ENCODE measurements at places on chromosomes 3 and 15. TPM values are rescaled to one million over a fixed set of nuclear protein-coding genes. Genes with fewer than 3 reads are reported as not detected.

DNA sequence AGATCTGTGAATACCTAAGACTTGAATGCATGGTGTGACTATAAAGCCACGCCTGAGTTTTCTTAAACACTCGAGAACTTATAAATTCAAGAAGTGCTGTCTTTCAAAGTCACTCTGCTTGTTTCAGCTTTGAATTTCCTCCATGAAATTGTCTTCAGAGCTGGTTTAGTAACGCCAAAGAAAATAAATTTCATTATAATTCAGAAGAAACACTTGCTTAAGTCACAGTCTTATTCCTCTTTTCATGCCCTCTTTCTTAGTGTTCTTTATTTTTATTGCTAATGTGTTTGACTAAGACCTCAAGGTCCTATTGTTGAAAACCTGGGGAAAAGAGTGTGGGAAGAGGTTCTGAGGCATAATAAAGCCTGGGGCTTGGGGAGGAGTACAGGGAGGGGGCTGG is 3.3 kb upstream of the RCN2 start:
- DNase-seq, result no peak

- DNase-seq, result no peak
Measured at GRCh38 chr3:115246461-115247020, 99.5 kb upstream of the ZBTB20 start.

DNA sequence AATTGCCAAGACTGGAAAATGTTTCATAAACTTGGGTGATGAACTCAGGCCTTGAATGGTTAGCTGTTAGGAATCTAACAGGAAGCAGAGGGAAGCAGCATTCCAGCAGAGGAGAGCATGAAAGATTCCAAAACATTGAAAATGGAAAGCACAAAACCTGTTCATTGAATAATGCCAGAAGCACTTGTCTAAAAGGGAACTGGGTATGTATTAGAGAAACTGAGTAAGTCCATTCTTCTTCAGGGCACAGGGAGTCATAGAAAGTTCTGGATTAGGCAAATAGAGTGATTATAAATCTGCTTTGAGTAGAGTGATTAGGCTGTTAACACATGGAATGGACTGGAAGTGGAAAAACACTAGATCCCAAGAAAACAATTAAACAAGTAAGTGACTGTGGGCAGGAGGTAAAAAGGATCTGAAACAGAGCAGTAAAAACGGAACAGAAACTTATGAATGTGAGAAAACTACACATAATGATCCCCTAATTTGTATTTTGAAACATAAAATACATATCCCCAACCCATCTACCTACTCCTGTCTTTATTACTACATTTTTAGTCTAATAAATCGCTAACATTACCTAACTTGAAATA is 343.4 kb downstream of the TBC1D5 start:
- no peak for DNase-seq

STRIT1 gene
- total RNA-seq, result 0.84 TPM

GRCh38 chr15:36256404-36256807 is 323.0 kb upstream of the CDIN1 start:
- DNase-seq, result no peak

GOLGA6A gene
- not detected for total RNA-seq

- DNase-seq, result no peak
Measured at GRCh38 chr3:195040773-195041520, 230.0 kb downstream of the XXYLT1 start.

CEP97 gene
- 7.3 TPM for total RNA-seq

- DNase-seq, result no peak
Measured at GRCh38 chr3:17179381-17180205, 294.8 kb downstream of the PLCL2 start.

DNA sequence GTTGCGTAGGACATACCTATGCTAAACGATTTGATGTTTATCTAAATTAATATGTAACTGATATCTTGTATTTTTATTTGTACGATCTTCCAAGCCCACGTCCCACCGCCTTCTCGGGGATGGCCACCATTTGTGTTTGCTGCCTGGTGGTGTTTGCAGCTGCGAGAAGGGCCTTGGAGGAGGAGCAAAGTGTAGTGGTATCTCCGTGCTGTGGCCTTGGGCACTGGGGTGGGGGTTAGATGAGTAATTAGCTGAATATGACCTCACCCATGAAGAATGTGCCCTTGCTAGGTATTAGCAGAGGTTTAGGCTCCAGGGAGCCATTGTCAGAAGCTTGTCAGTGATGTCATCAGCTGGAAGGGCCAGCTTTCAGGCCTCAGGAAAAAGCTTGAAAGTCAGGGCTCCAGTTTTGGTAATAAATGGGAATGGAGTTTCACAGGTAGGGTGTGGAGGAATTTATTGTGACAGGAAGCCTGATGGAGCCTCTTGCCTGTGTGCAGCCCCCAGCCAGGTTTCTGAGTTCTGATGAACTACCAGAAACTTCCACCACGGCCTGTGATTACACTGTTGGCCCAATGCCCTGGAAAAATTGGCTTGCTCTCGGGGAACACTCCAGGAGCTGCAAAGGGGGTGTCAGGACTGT is 41.0 kb downstream of the FLNB start:
- DNase-seq, result no peak

GRCh38 chr15:98957655-98958054 is 49.9 kb downstream of the PGPEP1L start:
- DNase-seq, result no peak

- DNase-seq, result no peak
Measured at GRCh38 chr3:33363113-33363800, 76.9 kb downstream of the UBP1 start.

ATP13A4 gene
- total RNA-seq, result 0.38 TPM

WDR76 gene
- total RNA-seq, result 2.1 TPM

DNA sequence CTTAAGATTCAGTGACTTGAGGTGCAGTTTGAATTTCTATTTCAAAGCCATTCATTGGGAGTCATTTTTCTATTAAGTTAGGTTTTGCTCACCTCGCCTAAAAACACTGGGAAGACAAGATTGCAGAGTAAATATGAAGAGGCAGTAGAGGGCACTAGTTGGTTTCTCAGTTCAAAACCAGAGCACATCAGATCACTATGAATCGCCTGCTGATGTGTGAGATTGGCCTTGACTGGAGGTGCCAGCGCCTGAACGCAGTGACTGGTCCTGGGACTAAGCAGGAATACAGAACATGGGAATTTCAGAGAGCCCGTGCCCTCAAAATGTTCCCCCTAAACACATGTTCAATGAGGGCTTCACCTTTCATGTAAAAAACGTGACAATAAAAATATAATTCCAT is 229.0 kb downstream of the ITPR1 start:
- DNase-seq, result peak; percentile 60

DNA sequence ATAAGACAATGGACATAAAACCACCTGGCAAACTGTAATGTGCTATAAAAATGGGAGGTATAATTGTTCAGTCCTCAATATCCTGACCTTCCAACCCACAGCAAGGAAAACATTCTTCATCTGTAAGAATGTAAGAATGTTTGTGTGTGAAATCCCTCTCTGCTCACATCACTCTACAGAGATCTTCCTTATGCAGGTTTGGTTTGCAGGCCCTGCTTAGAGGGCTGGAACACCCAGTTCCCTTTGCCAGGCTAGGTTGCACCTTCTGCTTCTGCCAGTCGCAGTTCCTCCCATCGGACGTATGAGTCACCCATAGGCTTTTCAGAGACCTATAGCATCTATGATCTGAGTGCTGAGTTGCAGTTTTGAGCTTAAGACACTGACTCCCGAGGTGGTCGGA is 24.1 kb upstream of the MINAR1 start:
- no peak for DNase-seq

FBXL22 gene
- 33.2 TPM for total RNA-seq

DNA sequence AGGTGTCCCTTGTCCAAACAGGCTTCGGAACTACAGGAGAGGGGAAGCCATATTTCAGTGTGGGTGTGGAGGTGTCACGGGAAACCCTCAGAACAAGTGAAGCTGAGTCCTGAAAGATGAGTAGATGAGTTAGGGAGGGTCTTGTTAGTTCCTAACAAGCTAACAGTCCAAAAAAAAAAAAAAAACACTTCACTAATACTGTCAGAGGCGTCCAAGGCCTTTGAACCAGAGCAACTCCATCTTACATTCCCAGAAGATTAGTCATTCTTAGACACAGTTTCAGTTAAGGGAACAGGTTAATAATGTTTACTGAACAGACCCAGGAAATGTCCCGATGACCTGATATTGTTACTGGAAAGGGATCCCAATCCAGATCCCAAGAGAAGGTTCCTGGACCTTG is 7.0 kb upstream of the ATP8B4 start:
- DNase-seq, result no peak

GMNC gene
- total RNA-seq, result 4.4 TPM

KNG1 gene
- total RNA-seq, result 0.62 TPM

KBTBD13 gene
- 8.4 TPM for total RNA-seq

DNA sequence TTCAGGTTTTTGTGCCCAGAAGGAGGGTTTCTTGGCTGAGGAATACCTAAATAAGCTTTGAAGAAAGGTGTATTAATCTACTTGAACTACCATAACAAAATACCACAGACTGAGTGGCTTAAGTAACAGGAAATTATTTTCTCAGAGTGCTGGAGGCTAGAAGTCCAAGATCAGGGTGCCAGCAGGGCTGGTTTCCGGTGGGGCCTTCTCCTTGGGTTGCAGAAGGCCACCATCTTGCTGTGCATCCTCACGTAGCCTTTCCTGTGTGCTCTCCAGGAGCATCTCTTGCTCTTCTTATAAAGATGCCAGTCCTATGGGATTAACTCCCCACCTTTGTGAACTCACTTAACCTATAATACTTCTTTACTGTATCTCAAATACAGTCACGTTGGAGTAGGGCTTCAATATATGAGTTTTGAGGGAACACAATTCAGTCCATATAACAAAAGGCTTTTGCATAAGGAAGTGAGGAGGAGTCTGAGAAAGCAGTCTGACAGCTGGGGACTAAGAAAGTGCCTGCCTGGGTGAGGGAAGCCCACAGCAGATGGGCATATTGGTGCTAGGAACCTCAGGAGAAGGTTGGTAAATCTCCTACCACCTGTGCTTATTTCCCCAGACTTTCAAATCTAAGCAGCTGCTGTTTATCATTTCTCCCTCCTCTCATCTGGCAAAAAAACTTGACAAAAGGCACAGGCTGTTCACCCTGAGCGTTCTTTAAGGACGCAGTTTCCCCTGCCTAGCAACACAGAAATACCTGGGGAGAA is 89.6 kb upstream of the CBLB start:
- no peak for DNase-seq

DNA sequence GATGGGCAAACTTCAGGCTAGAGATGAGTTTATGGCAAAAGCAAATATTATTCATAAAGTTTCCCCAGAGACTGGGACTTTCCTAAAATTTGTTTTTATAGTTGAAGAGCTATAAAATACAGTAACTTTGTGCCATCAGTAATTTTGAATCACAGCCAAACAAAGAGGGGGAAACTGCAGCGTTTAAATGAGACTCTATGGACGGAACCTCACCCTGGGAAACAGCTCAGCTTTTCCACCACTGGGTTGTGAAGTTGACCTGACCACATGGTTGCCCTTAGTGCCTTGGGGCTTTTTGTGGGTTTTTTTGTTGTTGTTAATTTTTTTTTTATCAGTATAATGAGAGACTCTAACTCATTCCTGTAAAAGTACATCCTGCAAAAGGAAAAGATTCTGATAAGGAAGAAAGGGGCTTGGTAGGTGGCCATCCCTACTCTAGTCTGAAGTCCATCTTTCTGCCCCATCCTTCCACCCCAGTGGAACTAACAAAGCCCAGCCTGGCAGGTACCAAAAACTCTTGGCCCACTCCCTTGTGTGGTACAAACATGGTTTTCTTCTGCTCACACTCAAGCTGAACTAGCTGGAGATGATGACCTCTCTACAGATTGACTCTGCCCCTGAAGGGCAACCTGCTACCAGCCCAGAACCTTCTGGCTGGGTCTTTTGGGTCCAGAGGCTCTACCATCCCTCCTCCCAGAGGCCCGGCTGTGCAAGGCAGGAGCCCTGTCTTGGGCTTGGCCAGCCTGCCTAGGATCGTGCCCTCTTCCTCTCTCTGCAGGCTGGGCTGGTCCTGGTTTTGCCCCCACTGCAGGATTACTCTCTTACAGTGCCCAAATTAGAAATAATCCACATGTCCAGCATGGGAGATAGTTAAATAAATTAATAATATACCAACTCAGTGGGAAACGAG is 41.2 kb downstream of the RLBP1 start:
- DNase-seq, result no peak

DNA sequence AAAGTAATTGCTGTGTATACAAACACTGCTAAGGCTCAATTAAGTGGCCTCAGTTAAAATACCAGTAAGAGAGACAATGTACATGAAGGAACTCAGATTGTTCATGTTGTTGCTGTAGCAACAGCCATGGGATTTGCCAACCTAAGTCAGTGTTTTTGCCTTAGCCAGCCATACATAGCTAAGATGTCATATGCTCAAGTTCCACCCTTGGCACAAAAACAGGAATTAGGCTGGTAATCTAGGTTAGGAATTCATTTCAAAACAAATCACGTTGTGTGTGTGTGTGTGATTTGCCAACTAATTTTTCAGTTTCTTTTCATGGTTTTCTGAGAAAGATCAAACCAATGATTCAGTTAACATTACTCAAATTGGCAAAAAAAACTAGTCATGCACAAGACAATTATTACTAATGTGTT is 143.7 kb upstream of the KCNMB2 start:
- no peak for DNase-seq

DNA sequence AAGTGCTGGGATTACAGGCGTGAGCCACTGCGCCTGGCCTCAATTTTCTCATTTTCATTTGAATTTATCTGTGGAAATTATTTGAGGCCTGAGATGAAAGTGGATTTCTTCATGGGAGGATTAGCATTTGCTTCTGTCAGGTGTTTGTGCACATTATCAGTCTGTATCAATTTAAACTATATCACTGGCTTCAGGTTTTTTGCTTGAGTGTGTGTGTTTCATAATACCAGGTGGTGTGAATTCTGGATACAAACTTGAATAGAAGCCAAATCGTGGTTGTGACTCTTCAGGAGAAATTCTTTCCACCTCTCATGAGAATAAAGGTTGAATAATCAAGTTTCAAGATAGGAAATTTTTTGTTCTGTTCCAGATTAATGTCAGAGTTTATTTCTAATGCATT is 56.4 kb downstream of the CGGBP1 start:
- no peak for DNase-seq

PLOD2 gene
- 19.7 TPM for total RNA-seq

HGD gene
- not detected for total RNA-seq

- no peak for DNase-seq
Measured at GRCh38 chr15:69533522-69533921, 80.9 kb downstream of the RPLP1 start.

GRCh38 chr3:197028728-197029510 is 698 bp downstream of the MELTF start:
- no peak for DNase-seq

DNA sequence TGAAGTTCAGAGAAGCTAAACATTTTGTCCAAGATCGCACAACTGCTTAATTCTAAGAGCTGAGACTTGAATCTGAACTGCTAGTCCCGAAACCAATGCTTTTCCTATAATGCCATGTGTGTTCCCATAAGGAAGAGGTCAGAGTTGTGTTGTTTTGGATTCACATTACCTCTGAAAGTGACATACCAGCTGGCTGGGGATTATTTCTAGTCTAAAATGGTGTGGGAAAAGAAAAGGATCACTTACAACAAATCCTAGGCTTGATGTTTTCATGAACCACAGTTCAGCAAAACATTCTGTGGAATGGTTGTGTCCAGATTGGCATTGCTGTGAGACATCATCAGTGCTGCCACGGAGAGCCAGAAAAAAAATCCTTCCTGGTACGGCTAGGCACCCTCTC is 35.0 kb upstream of the LRRC3B start:
- no peak for DNase-seq

BMF gene
- 3.2 TPM for total RNA-seq

GRCh38 chr3:172707030-172707429 is 3.8 kb downstream of the NCEH1 start:
- DNase-seq, result no peak

LMCD1 gene
- 48.1 TPM for total RNA-seq

DAZL gene
- total RNA-seq, result not detected

AP4E1 gene
- total RNA-seq, result 6.4 TPM

Data from Right ventricle myocardium inferior (tissue), 1 donor.